Stimulated activated CD4-positive, alpha-beta T cell treated with anti-CD3 and anti-CD28 coated beads, Interleukin-1b, Interleukin-23, amount 100 ng/mL, for 1 hour (primary cell): ENCODE measurements at places on chromosomes 4 and X.

DNA sequence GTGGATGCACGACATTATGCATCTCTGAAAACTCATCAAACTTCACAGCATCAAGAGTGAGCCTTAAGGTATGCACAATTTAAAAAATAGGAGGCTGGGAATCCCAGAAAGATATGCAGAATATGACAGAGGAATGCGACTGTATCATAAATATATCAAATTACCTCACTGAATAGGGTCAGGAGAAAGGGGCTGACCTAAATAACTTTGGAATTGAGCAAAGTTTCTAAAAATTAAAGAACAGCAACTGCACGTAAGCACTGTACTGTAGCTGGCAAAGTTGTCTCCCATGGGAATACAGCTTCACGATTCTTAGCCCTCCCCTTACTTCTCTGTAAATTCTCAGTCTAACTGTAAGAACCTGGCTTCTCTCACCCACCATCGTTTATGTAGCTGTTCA lies 397.4 kb upstream of the ZFP42 start:
- DNase-seq: no peak

DNA sequence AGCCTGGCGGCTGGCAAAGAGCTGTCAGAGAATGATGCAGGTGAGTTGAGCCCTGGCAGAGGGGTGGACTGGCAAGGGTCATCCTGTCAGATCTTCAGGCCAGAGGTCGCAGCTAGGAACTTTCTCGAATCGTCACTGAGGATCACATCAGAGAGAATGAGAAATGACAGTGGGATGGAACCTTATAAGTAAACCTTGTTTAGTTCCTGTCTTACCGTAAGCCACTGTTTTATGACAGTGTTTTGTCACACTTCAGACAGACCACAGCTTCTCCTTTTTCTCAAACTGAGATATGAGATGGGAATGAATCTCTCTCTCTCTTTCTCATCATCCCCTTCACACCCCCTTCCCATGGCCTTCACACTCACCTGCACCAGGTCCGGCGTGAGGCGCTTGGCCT lies 9.3 kb downstream of the DIPK2B start:
- DNase-seq: no peak

DNA sequence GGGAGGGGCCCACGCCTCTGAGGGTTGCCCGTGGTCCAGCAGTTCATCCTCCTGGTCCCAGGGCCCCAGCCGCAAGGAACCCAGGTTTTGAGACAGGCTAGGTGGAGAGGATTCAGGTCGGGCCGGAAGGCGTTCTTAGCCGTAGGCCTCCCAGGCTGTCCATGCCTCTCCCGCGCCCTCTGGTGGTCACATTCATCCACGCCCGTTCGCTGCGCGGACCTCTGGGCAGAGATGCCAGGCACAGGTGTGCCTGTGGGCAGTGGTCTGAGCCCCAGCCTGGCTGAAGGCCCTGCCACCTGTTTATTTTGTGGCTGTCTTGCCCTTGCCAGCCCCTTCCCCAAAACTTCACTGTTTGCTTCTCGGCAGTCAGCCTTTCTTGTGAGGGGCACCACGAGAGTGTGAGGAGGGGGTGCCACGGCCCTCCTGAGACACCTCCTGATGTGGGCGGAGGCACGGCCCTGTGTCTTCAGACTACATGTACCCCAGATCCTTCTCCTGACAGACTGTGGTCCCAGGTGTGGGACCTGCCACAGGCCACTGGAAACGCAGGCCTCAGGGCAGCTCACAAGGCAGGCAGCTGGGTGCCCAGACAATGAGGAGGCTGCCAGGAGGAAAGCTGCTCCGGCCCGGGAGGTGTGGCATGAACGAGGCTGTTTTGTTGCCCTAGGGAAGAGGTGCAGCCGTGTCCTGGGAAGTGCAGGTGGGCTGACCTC lies 5.0 kb downstream of the UVSSA start:
- DNase-seq: peak; percentile 85

- no peak for DNase-seq
These were observed 25.2 kb downstream of the PPP2R3B start for GRCh38 chrX:361231-362145.

- no peak for DNase-seq
These were observed 172.6 kb downstream of the FAM47B start for GRCh38 chrX:35115205-35115604.

DNA sequence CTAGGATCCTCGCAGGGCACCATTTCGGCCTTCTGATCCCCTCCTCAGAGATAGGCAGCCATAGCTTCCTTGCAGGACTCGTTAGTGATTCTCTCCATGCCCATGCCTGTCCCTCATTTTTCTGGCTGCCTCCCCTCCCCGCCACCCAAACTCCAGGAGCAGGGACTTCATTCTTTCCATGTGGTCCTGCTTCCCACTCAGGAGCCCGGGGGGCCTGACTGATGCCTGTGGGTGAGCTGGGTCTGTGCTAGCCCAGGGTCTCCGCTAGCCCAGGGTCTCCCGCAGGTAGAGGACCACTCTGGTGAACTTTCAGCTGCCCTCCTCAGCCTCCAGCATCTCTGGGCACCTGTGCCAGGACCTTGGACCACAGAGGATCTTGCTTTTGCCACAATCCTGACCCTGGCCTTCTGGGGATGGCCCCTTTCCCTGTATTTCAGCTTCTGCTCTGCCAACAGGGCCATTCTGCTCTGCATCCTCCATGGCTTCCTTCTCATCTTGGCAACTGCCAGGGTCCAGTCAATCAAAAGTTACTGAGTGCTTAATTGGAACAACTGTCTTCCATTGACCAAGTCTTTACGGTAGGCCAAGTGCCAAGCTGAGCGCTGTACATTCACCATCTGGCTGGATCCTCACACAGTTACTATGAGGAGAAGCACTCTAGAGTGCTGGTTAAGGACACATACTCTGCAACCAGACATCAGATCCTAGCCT lies 152.2 kb downstream of the EFNB1 start:
- no peak for DNase-seq

DNA sequence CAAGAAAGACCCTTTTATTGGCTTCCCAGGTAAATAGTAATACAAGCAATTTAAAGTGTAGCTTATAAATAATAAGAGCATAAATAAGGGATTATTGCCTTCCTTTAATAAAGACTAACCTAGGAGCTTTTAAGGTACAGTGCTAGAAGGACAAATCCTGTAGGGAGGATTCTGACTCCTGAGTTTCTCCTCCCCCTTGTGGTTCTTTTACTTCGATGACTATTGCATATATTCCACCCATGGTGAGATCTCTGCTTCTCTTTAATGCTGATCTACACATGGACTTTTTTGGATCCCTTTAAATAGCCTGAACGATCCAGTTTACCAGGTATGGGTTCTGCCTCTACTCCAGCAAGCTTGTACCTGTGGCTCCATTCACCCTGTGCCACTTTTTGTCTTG lies 2.5 kb downstream of the GALNT7 start:
- no peak for DNase-seq

- no peak for DNase-seq
These were observed 92.3 kb upstream of the PSAPL1 start for GRCh38 chr4:7526929-7527535.

- DNase-seq: no peak
These were observed 342.4 kb downstream of the BCOR start for GRCh38 chrX:39755143-39756032.

- no peak for DNase-seq
These were observed 10.5 kb upstream of the TIGD2 start for GRCh38 chr4:89100853-89101252.

DNA sequence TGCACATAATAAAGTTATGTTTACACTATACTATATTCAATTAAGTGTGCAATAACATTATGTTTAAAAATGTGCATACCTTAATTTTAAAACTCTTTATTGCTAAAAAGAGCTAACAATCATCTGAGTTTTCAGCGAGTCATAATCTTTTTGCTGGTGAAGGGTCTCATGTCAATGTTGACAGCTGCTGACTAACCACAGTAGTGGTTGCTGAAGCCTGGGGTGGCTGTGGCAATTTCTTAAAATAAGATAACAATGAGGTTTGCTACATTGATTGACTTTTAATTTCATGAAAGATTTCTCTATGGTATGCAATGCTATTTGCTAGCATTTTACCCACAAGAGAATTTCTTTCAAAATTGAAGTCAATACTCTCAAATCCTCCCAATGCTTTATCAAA lies 58.6 kb downstream of the C4orf46 start:
- no peak for DNase-seq

GRCh38 chr4:38724475-38724808 lies 58.3 kb downstream of the TLR10 start:
- DNase-seq: no peak

DNA sequence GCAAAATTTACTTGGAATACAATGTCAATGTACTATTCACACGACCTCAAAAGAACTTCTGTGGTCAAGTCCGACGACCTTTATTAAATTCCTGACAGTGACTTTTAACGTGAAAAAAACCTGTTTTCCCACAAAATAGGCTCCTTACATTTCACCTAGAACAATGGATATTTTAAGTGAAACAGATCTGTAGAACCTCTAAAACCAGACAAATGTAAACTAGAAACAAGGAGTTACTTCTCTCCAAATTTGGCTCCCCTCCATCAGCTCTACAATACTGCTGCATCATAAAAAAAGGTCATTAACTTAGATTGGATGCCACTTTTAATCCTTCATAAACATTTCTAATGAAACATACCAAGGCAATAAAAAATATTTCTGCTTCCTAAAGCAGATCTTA lies 1.2 kb downstream of the NEK1 start:
- DNase-seq: no peak
